ENCODE measurements at places on chromosomes 2 and 18. TPM values are rescaled to one million over a fixed set of nuclear protein-coding genes. Genes with fewer than 3 reads are reported as not detected.

RGPD4 gene
- not detected for polyA plus RNA-seq

CD8B gene
- not detected for polyA plus RNA-seq

UGT1A8 gene
- polyA plus RNA-seq = not detected

DARS1 gene
- 90.0 TPM for polyA plus RNA-seq

NEU2 gene
- polyA plus RNA-seq = not detected

GBX2 gene
- polyA plus RNA-seq = 0.15 TPM

SF3B1 gene
- polyA plus RNA-seq = 88.1 TPM

SERPINB11 gene
- polyA plus RNA-seq = not detected

Data from heart left ventricle (tissue), 16 donors.